ENCODE measurements at places on chromosomes 6 and 20.
A peak's percentile ranks its signal among the peaks of the same experiment; 100 is the strongest.

GRCh38 chr6:15431762-15432483, 186.1 kb downstream of the JARID2 start:
- peak; percentile 53 for DNase-seq

DNA sequence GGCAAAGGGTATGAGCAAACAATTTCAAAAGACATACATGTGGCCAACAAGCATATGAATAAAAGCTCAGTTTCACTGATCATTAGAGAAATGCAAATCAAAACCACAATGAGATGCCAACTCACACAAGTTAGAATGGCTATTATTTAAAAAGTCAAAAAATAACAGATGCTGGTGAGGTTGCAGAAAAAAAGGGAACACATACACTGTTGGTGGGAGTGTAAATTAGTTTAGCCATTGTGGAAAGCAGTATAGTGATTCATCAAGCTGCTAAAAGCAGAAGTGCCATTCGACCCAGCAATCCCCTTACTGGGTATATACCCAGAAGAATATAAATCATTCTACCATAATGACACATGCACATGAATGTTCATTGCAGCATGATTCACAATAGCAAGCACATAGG, 6.7 kb upstream of the KHDC1L start:
- DNase-seq = peak; percentile 57

- DNase-seq = no peak
These were observed 4.7 kb downstream of the JPH2 start for GRCh38 chr20:44182135-44182765.

DNA sequence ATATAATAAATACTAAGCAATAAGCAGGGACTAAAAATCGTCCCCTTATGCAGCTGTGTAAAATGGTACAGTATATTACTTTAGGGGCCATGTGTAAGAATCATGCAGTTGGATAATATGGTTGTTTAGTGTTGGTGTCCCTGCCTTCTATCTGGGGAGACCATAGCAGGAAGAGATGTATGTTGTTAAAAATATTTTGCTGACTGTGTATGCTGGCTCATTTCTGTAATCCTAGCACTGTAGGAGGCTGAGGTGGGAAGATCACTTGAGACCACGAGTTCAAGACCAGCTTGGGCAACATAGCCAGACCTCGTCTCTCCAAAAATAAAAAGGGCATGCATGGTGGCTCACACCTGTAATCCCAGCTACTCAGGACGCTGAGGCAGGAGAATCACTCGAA, 5.6 kb downstream of the PANK2 start:
- DNase-seq = no peak

DNA sequence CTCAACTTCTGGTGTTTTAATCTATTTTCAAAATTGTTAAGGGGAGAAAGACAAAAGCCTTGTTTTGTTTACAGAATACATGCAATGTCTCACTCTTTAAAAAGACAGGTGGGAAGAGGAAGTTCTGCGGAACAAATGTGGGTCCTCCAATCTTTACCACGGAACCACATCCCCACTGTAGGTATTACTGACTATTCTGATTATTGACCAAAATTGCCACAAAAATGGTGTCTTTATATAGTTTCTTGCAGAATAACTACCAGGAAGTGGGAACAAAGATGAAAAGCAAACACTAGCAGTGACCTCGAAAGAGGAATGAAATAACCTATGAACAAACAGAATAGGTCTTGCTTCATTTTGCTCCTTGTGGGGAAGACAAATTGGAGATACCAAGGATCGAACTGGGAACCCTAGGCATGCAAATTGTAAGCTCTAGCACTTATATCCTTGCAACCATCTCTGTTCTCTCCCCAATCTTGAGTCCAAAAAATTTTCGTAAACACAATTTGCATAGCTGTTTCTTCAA, 106.7 kb downstream of the GPX5 start:
- no peak for DNase-seq

DNA sequence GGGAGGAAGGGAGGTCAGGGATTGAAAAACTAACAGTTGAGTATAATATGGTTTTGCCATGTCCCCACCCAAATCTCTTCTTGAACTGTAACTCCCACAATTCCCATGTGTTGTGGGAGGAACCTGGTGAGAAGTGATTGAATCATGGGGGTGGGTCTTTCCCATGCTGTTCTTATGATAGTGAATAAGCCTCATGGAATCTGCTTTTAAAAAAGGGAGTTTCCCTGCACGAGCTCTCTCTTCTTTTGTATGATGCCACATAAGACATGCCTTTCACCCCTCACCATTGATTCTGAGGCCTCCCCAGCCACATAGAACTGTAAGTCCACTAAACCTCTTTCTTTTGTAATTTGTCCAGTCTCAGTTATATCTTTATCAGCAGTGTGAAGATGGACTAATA, 833.4 kb upstream of the MAP3K7 start:
- DNase-seq = peak; percentile 5

- DNase-seq = no peak
These were observed 179.6 kb upstream of the SPTLC3 start for GRCh38 chr20:12829170-12829569.

DNA sequence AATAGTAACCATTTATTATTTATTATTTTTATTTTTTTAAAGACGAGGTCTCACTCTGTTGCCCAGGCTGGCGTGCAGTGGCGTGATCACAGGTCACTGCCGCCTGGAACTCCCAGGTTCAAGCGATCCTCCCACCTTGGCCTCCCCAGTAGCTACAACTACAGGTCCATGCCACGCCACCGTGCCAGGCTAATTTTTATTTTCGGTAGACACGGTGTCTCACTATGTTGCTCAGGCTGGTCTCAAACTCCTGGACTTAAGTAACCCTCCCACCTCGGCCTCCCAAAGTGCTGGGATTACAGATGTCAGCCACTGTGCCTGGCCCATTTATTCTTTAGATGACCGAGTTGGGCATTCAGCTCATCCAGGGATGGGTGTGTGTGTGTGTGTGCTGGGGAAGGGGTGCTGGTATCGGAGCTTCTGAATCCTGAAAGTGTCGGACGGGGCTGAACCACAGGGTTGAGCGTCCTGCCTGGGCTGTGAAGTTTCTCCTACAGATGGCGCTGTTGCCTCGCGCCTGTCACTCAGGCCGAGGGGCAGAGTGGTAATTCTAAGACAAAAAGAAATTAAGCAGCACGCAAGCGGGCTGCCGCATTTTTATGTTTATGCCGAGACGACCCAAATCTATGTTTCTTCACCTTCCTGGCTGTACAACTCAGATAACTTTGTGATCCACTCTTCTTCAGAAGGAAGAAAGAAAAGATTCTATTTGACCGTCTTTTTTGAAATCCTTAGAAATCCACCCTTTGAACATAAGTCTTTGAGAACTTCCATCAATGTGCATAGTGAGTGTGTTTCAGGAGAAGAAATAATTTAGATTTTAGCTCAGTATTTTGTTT, 252.8 kb downstream of the CDH26 start:
- DNase-seq = peak; percentile 33

DNA sequence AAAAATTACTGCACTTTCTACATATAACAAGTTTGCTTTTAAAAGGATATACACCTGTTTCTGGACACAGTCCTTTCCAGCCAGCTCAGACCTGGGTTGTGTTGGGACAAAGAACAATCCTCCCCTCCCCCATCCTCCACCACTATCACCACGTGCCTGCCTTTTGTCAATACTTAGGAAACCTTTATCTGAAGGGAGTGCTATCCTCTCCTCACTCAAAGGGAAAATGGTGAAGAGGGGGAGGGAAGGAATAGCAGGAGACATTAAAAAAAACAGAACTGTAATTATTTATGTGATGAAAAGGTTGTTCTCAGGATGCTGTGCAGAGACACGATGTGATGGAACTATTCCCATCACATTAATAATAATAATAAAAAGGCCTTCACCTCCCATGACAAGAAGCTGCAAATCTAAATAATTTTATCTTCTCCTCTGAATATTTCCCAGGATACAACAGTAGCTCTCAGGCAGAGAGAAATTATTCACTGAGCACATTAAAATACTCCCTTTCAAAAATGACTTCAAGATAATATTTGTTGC, 105.5 kb downstream of the NRSN1 start:
- no peak for DNase-seq

DNA sequence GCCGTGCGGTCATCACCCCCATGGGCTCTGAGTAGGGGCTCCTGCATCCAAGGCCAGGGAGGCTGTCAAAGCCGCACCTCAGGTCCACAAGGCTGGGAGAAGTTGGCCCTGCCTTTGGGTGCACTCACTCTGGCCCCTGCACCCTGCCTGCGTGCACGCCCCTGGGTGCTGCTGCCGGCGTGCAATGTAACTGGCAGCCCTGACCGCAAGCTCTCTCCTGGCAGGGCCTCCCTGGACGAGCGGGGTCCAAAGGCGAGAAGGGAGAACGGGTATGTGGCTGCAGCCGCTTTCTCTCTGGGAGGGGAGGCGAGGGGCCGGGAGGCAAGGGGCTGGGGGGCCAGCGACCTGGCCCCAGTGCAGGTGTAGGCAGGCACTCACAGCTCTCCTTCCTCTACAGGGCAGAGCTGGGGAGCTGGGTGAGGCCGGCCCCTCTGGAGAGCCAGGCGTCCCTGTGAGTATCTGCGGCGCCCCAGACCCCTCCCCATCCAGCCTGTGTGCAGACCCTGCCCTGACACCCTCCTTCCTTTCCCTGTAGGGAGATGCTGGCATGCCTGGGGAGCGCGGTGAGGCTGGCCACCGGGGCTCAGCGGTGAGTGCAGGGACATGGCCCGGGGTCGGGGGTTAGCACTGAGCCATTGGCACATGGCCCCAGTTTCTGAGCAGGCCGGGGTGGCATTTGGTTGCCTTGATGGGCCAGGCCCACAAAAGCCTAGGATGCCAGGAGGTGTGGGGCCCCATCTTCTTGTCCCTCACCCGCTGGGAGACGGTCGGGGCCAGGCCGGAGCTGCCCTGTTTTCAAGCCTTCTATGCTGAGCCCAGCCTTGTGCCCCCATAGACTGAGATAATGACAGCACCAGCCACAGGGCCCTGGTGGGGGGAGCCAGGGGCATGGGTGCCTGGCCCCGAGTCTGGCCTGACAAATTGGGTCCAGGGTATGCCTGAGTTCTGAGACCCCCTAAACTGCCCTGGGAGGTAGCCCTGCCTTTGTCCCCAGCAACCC, 12.7 kb downstream of the COL9A3 start:
- DNase-seq = no peak

GRCh38 chr6:118580585-118581419, 32.7 kb downstream of the PLN start:
- DNase-seq = peak; percentile 63

DNA sequence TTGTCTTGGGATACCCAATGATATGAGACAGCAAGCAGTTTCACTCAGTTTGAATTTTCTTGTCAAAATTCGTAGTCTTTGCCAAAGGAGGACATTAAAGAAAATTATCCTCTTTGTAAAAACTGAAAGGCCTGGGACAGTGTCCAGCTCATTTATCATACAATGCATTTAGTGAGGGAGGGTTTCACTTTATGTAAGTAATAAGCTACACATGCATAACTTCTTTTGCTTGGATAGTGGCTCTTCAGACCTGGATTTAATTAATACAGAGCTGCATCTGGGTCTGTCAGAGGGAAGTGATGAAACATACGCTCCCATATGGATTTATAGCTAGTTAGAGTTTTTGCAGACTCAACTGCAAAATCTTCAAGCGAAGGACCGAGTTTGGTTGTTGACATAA, 175.6 kb downstream of the PHACTR1 start:
- DNase-seq = no peak

DNA sequence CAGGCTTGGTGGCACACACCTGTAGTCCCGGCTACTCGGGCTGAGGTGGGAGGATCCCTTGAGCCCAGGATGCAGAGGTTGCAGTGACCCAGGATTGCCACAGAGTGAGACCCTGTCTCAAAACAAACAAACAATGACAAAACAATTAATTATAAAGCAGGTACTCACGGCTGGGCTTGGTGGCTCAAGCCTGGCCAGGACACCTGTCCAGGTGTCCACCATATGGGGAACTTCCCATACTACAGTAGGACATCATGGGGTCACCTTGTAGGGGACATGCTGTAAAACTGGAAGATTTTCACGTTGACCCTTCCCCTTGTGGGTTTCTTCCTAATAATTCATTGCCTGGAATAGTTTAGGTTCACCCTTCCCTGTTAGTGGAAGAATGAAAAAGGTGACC, 30.7 kb upstream of the RPL7L1 start:
- DNase-seq = no peak

DNA sequence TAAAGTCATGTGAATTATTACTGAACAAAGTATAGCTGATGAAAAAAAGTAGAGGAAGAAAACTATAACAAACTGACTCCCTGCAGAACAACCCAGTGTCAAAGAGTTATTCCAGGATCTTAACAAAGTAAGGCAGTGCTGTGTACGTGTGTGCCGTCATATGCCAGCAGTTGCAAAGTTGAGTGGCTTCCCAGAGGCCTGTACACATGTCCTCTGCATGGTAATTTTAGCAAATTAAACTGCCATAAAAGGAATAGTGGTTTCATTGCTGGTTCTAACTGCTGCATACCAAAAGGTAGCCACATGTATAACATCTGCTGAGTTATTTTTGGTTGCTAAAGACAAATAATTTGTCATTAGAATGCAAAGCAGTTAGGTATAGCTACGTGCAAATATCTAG, 44.8 kb downstream of the RIPOR2 start:
- DNase-seq = no peak

GRCh38 chr20:47319517-47320252, 36.8 kb downstream of the ZMYND8 start:
- DNase-seq = peak; percentile 85

GRCh38 chr6:69835414-69836179, 30.8 kb upstream of the COL19A1 start:
- peak; percentile 78 for DNase-seq

DNA sequence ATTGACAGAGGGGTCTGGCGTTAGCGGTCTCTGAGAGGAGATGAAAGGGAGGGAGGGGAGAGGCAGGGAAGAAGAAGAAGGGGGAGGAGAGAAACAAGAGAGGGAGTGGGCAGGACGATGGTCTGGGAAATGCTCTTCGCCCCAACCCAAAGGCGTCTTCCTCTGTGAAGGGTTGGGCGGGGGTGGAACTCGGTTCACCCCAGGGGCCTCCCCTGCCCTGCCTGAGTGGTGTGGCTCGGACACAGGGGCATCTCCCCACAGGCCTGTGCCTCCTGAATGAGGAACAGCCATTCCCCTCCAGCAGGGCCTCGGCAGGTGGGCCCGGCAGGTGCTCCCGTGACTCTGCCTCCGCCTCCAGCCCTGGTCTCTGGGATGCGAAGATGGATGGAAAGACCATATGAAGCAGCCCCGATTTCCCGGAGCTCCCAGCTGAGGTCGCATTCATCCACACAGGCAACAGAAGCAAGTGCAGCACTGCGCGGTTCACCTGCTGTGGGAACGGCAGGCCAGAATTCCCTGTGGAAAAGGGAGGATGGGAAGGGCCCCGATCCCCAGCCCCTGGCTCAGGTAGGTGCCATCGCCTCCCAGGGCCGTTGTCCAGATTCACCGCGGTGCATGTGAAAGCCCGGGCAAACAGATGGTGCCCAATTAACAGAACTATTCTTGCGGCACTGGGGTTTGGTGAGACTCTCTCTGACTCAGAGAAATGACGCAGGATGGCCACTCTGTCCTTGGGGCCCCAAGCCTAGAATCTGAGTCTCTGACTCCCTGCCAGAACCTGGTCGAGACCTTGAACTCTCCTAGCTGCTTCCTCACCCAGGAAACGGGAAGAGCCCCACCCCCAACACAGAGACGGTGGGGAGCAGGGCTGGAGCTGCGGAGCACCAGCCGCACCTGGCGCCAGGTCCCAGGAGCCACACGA, 29.4 kb upstream of the RPS6KA2 start:
- DNase-seq = no peak

- DNase-seq = peak; percentile 69
These were observed 872.4 kb upstream of the SLC35B3 start for GRCh38 chr6:9307786-9308185.

- DNase-seq = no peak
These were observed 48.2 kb downstream of the SSR1 start for GRCh38 chr6:7264686-7265384.
